ENCODE measurements at places on chromosomes 4 and X. TPM values are rescaled to one million over a fixed set of nuclear protein-coding genes. Genes with fewer than 3 reads are reported as not detected.

DNA sequence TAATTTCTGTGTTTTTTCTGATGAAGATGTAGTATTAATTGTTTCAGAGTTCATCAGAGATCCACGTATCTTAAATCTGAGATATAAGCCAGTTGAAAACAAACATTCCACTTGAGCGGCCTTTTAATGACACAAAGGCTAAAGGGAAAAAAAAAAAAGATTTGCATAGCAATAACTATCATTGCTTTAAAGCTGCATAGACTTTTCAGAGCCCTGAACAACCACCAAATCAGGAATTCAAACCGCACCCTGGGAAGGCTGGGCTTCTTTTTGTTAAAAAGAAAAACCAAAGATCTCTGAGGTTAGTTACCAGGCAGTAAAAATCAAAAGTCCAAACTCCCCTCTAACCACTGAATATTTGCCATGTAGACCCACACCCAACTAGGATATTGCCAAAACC is 206.0 kb downstream of the HHIP start:
- DNase-seq = no peak

DNA sequence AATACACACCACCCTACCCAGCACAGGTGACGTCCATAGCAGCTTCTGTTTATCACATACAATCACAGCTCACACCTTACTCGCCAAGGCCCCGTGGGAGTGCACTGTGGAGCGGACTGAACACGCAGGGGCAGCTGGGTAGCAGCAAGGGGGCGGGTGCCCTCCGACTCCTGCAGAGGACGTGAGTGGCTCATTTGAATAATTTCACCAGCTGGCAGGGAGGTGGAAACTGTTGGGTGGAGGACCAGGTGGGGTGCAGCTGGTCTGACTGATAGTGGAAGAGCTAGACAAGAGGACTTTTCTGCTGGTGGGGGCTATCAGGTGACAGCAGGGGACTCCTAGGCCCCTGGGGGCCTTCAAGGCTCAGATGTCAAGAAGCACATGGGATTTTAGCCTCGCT is 16.3 kb downstream of the MAN2B2 start:
- no peak for DNase-seq

PLAC8 gene
- total RNA-seq = 115 TPM

DNA sequence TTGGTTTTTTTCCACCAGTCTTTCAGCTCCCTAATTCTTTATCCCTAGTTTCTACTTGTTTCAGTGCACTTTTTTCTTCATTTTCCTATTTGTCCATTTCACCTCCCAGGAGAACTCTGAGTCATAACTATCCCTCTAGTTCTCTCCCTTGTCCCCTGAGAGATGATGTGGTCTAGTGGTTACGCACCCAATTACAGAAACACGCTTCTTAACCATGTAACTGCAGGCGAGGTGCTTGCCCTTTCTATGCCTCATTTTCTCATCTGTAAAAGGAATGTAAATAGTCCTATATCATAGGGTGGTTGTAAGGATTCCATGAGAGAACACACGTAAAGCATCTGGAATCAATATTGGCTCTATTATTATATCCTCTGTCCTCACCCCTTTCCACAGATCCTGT is 8.8 kb upstream of the GRPR start:
- no peak for DNase-seq

- no peak for DNase-seq
These were observed 80.5 kb downstream of the PRDM5 start for GRCh38 chr4:120842031-120842430.

DNA sequence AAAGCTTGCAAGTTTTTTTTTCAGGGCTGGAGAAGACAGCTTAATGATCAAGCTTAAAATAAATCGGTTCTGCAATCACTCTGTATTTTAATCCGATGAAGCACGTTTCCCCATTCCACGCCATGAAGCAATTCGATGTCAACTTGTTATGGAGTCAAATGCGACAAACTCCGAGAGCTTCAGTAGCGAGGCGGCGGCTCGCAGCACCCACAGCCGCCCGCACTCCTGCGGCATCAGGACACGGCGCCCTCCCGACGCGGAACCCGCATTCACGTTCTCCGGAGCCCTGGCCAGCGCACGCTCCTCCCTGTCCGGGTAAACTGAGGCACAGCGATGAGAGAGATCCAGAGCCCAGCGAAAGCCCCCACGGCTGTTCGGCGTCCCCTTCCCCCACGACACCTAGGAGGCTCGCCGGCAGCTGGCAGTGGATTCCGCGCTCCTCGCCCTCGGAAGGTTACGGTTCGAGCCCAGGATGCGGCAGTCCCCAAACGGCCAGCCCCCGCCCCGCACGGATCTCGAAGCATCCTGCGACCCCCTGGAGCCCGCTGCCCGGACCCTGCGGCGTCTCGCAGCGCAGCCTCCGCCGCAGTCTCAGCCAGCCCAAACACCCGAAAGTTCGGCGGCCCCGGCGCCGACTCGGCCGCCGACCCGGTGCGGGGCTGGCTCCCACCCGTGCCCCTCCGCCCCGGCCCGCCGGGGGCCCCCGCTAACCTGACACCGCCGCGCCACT is 507 bp downstream of the MFAP3L start:
- DNase-seq = peak; percentile 54

MXRA5 gene
- total RNA-seq = 7.0 TPM

DNA sequence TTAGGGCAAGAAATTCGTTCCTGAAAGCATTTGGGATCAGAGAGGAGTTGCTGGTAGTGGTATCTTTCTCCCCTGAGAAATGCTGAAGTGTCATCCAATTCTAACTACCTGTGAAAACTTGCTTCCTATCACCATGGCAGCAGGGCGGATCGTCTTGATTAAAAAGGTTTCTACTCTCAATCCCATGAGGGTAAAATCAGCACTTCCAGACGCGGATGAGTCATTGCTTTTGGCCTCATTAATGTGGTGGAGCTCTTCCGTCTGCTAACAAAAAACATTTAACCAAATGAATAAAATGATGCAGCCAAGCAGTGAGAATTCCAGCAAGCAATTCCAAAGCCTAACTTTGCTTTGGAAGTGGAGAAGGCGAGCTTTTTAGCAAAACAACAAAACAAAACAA is 325.6 kb downstream of the CAMK2D start:
- DNase-seq = no peak

GRCh38 chr4:39609454-39609931 is 29.2 kb downstream of the SMIM14 start:
- DNase-seq = no peak

DNA sequence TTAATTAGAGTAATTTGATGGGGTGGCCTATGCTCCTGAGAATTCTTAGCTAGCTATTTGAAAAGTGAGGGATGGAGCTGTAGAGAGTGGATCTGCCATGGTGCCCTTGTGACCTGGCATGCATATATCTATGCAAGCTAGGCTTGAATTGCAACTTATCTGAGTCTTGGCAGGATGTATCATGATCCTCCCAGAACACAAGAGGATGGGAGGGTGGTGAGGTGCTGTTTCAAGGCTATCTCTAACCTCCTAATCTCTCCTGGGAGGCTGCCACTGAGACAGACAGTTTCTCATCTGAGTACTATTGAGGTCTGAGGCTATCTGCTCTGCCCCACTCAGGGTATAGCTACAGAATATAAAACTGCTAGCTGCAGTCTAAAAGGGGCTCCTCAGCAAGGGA is 56.6 kb downstream of the BRCC3 start:
- DNase-seq = no peak

CD38 gene
- 8.5 TPM for total RNA-seq

GRCh38 chr4:7173841-7174449 is 18.4 kb upstream of the SORCS2 start:
- no peak for DNase-seq

GRCh38 chrX:27968352-27968751 is 12.9 kb downstream of the DCAF8L1 start:
- DNase-seq = no peak

GRCh38 chr4:8045909-8046308 is 106.2 kb upstream of the AFAP1 start:
- no peak for DNase-seq

GRCh38 chr4:55121246-55121645 is 4.1 kb downstream of the KDR start:
- no peak for DNase-seq
